ENCODE measurements at places on chromosomes 3 and 15.

GRCh38 chr3:151109286-151109800 is 23.9 kb downstream of the MED12L start:
- no peak for DNase-seq

GRCh38 chr3:43388175-43388574 is 101.8 kb downstream of the SNRK start:
- no peak for DNase-seq

- no peak for DNase-seq
Measured at GRCh38 chr3:46141813-46142212, 66.3 kb downstream of the CCR1 start.

GRCh38 chr3:125651244-125651643 is 55.9 kb upstream of the OSBPL11 start:
- DNase-seq: no peak

GRCh38 chr3:135784557-135784956 is 181.0 kb upstream of the PPP2R3A start:
- DNase-seq: no peak

DNA sequence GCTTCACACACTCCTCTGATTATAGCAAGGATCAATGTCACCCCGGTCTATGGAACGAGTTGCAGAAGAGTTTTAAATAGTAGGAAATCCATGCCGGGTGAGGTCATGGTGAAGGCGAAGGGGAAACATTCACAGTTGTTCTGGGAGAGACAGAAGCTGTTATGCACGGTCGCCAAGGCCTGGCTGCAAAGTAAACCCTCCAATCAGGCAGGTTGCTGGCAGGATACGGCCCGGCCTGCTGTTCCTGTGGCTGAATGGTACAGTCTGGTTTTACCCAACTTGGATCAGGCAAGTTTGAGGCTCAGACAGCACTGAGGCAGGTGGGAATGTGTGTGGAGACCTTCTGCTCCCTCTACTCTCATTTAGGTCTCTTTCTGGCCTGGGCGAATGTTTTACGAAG is 45.3 kb upstream of the ATP2B2 start:
- DNase-seq: peak; percentile 67

GRCh38 chr15:68843425-68844311 is 23.0 kb upstream of the ANP32A start:
- no peak for DNase-seq

- DNase-seq: no peak
Measured at GRCh38 chr15:52193791-52194190, 2.6 kb upstream of the GNB5 start.

DNA sequence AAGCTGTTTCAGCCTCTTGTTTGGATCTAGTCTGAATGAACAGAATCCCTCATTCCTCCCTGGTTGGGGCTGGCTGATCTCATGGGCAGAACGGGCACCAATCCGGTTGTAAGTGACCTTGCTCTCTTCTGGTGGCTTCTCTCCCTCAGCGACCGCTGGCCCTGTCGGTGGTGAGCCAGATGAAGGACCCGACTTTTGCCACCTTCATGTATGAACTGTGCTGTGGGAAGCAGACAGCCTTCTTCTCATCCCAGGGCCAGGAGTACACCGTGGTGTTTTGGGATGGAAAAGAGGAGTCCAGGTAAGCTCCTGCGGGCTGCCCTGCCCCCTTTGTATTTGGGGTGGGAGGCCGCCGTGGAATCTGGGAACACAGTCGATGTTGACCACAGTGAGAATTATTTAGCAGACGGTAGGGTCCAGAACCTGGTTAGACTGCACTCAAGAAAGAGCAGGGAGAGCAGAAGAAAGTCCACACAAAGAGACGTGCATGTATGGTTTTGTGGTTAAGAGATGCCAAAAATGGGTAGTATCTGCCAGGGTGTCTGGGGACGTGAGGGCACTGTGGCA is 138.8 kb downstream of the LRRK1 start:
- DNase-seq: peak; percentile 36

- peak; percentile 77 for DNase-seq
Measured at GRCh38 chr3:190491533-190492054, 22.3 kb upstream of the IL1RAP start.

DNA sequence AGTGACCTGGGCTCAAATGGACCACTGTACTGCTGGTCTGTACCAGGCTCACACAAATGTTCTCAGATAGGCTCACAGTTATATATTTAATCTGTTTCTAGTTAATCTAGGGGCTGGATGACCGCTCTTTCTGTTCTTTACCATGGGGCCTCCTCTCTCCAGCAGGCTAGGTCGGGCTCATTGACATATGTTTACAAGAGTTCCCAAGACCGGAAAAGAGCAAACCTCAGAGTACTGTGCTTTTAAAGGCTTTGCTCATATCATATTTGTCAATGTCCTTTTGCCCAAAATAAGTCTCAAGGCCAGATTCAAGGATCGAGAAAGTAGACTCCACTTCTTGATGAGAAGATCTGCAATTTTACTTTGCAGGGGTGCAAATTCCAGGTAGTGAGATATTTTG is 348.0 kb upstream of the EPHA6 start:
- no peak for DNase-seq

- no peak for DNase-seq
Measured at GRCh38 chr15:51842852-51843737, 13.6 kb downstream of the TMOD3 start.

DNA sequence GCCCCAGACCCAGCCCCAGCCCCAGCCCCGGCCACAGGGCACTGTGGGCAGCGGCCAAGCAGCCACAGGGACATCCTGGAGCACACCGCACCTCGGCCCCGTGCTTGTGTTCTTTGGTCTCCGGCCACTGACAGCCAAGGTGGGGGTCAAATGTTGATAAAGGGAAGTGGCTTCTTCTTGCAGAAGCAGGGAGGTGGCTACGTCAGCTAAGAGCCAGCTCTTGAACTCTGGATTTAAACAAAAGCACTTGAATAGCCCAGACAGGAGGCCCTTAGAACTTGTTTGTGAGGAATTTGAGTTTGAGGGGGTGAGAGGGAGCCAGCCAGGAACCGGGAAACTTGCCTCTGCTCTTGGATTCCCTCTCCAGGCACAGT is 135.8 kb upstream of the ABHD17C start:
- DNase-seq: no peak

DNA sequence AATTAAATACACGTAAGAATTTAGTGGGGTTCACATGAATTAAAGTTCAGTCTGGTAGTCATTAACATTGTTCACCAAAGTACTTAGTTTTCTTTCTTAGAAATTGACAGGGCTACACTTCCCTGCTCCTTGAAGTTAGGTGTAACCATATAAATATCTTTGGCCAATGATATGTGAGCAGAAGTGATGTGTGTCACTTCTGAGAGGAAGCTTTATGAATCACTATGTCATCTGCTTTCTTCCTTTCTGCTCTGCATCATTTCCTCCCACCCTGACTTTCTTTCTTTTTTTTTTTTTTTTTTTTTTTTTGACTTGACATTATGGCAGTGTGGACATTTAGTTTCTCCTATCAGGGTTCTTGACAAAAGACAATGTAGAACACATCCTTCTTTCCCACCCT is 156.2 kb upstream of the COL8A1 start:
- no peak for DNase-seq

GRCh38 chr3:153166206-153166605 is 4.2 kb downstream of the RAP2B start:
- DNase-seq: no peak

GRCh38 chr3:134075568-134075825 is 45.8 kb upstream of the SLCO2A1 start:
- DNase-seq: no peak

GRCh38 chr3:191087391-191087790 is 111.7 kb upstream of the OSTN start:
- no peak for DNase-seq

DNA sequence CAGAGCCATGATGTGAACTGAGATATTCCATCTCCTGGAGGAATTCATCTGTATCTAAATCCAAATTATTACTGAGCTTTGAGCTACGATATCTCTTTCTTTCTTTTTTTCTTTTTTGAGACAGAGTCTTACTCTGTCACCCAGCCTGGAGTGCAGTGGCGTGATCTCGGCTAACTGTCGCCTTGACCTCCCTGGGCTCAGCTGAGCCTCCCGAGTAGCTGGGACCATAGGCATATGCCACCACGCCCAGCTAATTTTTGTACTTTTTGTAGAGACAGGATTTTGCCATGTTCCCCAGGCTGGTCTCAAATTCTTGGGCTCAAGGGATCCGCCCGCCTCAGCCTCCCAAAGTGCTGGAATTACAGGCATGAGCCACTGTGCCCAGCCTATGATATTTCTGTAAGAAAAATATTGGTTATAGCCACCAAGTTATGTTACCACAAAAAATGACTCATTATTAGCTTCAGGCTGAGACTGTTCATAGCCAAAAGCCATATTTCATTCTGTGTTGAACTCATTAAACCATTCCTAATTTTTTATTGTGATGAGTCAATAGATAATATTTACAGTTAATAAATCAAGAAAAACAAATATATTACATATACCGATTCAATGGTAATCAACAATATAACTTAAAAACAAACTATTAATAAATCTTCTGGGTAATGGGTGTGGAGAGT is 27.1 kb upstream of the SLC30A4 start:
- no peak for DNase-seq

DNA sequence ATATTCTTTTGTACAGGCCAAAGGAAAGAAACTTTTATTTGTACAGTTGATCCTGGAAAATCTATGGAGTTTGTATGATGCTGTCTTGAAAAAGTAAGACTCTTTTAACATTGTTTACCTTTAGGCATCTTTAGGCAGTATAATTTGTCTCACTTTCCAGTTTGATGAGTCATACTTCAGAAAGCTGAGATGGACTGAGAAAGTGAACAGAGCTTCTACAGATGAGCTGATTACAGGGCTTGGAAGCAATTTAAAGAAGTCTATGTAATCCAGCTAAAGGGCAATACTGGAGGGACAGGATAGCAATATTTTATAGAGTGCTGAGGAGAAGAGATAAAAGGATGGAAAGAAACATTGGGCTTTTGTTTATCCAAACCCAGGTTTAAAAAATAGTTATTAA is 123.5 kb upstream of the GOLGA6L4 start:
- no peak for DNase-seq

DNA sequence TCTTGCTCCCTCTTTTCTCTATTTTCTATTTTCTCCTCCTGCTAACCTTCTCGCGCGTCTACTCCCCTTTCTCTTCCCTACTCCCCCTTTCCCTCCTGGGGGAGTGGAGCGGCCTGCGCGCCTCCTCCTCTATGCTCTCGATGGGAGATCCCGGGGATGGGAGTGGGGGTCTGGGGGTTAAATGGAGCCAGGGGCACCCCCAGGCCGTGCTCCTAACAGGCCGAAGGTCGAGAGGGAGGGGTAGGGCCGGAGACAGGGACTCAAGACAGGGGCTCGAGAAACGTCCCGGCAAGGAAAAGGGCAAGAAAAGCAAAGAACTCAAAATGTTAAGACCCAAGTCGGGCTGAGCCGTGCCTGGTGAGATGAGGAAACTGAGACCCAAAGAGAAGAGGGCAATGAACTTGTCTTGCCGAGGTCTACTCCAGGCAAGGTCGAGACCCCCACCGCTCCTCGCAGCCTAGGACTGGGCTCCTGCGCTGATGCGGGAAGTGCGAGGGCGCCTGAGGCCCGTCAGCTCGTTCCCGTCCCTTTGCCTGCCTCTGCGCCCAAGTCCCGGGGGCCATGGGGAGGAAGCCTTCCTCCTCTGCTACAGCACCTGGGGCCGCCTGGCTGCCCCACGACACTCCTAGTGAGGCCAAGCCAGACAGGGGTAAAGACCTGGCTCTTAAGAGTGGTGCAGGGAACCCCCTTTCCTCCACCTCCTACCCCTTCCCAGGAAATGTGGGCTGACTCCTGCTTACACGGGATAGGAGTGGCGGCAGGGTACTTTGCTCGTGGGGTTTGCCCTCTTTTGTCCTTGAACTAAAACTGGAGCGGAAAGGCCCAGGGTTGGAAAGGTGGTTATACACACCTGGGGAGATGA is 770 bp upstream of the MEGF11 start:
- peak; percentile 66 for DNase-seq

GRCh38 chr3:182484682-182485081 is 308.6 kb upstream of the ATP11B start:
- no peak for DNase-seq

GRCh38 chr3:46759239-46760167 is 41.8 kb upstream of the PRSS50 start:
- DNase-seq: no peak

DNA sequence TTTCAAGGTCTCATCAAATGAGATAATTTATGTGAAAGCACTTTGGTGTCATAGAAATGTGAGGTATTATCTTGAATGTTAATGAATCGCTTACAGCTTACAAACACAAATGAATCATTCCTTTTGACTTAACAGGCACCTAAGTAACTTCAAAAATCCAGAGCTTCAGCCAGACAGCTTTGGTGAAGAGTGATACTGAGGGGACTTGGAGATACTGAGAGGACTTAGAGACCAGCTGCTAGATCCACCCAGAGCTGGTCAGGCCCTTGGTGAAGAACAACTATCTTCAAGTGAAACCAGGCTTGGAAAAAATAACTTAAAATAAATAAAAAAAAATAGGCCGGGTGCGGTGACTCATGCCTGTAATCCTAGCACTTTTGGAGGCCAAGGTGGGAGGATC is 16.2 kb upstream of the ZFYVE19 start:
- DNase-seq: no peak

DNA sequence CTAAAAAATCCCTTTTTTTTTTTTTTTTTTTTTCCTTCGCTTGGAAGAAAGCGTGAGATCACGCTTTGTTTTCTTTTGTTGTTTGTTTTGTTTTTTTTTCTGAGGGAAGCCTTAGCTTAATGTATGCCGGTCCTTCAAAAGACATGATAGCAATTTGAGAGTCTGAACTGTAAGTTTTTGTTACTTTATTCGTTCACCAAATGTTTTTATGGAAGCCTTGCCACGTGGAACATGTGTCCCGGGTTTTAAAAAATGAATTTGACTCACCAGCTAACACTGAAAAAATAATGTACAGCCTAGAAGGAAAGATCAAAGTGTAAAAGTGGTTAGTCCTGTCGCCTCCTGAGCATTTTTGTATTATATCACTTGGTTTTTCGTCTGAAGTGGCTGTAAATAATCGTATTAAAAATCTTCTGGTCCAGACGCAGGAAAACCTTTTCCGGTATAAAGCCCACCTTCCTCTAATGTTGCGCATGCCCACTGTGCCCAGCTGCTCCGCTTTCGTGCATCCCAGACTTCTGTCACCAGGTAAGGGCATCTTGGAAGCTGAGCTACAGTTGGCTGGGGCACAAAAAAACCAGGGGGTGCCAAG is 795 bp upstream of the MYNN start:
- peak; percentile 78 for DNase-seq

GRCh38 chr3:194987571-194988494 is 283.1 kb downstream of the XXYLT1 start:
- DNase-seq: no peak

- no peak for DNase-seq
Measured at GRCh38 chr3:107704477-107704876, 181.7 kb downstream of the BBX start.

DNA sequence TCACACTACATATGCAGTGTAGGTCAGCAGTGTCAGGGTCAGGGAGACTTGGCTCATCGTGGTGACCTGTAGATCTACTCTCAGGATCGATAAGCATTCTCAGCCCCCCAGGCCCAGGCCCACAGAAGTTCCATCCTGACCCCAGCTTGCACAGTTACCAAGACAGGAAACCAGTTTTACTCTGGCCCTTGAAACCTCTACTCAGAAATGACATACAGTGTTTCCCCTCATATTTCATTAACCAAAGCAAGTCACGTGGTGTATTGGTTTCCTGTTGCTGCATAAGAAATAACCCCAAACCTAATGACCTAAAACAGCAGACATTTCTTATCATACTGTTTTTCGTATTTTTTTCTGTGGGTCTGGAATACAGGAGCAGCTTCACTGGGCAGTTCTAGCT is 242.2 kb downstream of the SLCO3A1 start:
- no peak for DNase-seq

GRCh38 chr3:1611824-1612223 is 486.8 kb upstream of the CNTN4 start:
- DNase-seq: no peak
